ENCODE measurements at places on chromosomes 6 and 20.

GRCh38 chr6:56741472-56741871 is 98.8 kb upstream of the DST start:
- DNase-seq: no peak

- no peak for DNase-seq
Observed at GRCh38 chr20:50488236-50488806, 21.9 kb upstream of the PTPN1 start.

DNA sequence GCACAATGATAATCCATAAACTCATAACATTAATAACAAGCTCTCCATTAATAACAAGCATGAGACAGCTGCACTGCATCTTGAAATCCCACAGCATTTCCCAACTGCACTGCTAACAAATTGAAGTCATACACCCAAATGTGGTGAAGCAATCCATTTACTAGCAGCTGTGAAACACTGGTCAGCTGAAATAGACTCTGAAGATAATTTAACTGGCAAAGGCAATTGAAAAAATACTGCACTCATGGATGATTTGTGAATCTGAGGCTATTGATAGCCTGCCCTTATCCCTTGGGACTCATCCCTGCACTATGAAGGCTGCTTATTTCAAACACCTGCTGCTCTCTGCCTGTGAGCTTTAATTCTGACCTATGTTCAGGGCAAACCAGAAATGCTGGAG is 49.1 kb upstream of the PLCB1 start:
- no peak for DNase-seq

- no peak for DNase-seq
Observed at GRCh38 chr6:157443066-157443800, 62.2 kb downstream of the ZDHHC14 start.

GRCh38 chr20:38680500-38681306 is 43.6 kb upstream of the SLC32A1 start:
- DNase-seq: peak; percentile 65

GRCh38 chr20:34040300-34040995 is 46.7 kb downstream of the RALY start:
- DNase-seq: no peak

DNA sequence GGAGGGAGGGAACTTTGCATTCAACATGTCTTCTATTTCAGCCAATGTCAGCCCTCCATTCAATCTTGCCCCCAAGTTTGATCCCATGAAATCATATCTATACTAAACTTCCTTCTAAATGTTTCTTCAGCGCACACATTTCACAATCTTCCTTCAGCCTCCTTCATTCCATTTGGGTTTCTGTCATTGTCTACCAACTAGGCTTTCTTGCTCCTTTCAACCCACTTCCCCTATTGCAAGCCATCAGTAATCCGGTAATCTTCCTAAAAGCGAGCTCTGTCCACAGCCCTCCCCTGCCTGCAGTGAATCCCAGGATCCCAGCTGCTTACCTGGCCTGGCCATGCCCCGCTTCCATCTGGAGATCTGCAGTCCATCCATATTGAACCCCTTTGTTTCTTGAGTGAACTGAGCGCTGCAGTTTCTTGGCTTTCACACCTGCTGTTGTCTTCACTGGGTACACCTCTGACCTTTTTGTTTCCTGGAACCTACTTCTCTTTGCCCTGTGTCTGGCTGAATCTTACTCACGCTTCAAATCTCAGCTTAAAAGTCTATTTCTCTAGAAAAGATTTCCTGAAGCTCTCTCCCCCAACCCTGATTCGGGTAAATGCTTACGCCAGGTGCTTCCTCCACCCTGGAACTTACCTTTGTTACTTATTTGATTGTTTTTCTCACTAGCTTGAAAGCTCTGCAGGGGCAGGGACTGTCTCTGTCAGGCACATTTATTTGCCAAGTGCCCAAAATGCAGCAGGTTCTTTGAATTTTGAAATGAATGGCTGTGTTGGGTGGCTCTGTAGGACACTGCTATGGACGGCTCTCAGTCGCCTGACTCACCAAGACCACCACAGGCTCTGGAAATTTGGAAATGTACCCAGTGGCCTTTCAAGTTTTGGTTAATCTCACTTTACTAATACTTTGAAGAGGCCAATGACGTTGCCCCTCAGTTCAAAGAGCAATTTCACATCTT is 50.3 kb downstream of the ADTRP start:
- peak; percentile 45 for DNase-seq

GRCh38 chr20:25237610-25238318 is 10.1 kb upstream of the PYGB start:
- peak; percentile 53 for DNase-seq

DNA sequence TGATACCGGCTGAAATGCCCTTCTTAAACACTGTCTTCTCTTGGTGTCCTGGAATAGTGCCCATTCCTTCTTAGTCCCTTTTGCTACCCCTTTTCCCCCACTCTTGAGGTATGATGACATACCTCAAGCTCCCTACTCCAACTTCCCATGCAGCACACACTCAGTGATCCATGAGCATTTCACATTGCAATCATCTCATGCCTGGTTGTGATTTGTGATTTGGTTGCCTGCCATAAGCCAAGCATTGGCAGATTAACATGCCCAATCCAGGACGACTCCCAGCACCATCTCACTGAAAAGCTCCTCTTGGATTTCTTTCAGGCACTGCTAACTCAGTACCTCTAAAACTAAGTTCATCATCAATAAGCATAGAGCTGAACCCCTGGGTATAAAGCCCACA is 14.7 kb upstream of the PTPRA start:
- DNase-seq: no peak

- peak; percentile 72 for DNase-seq
Observed at GRCh38 chr6:107618672-107619071, 128.8 kb downstream of the SOBP start.

- no peak for DNase-seq
Observed at GRCh38 chr6:139296927-139297326, 5.1 kb upstream of the TXLNB start.

DNA sequence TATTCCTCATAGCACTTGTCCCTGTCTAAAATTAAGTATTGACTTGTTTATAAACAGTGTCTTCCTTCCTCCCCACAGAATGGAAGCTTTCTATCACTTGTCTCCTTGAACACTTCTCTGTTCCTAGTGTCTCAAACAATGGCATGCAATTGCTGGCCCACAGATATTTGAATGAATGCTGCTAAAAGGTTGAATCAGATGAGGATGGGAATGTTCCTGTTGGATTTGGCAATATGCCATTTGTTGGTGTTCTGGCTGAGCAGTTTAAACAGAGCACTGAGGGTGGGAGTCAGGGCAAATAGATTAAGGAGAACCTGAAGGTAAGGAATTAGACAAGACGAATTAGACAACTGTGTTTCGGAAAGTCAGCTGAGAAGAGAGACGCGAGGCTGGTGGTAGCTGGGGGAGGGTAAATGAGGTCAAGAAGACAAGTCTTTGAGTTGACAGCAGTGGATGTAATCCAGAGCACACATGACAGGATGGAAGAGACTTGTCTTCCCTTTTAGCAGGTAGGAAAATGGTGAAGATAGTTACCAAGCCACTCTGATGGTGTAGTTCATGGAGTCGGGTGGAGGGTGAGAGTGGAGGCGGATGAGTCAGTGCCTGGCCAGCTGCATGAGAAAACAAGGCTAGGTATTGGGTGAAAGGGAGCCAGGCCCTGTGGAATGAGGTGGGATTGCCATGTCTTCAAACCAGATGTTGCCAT is 58.3 kb upstream of the GNRH2 start:
- DNase-seq: no peak

DNA sequence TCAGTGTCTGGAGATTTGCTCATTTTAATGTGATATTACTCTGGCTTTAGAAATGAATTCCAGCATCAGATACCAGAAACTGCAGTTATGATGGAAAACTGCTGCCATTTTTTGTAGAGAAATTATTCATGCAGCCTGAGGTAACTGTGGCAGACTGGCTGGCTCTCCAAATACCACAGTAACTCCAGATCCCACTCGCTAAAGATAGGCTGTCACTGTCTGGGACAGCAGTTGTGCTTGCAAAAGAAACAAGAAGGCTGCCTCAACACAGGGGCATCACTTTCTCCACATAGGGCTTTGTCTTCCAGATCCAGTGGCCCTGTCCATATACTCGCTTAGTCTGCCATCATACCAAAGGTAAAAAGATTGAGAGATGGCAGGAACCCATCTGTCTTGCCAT is 52.7 kb downstream of the FAM184A start:
- no peak for DNase-seq

GRCh38 chr6:167491438-167492099 is 166.7 kb downstream of the TTLL2 start:
- no peak for DNase-seq

GRCh38 chr6:150813319-150813992 is 52.0 kb upstream of the MTHFD1L start:
- DNase-seq: no peak

DNA sequence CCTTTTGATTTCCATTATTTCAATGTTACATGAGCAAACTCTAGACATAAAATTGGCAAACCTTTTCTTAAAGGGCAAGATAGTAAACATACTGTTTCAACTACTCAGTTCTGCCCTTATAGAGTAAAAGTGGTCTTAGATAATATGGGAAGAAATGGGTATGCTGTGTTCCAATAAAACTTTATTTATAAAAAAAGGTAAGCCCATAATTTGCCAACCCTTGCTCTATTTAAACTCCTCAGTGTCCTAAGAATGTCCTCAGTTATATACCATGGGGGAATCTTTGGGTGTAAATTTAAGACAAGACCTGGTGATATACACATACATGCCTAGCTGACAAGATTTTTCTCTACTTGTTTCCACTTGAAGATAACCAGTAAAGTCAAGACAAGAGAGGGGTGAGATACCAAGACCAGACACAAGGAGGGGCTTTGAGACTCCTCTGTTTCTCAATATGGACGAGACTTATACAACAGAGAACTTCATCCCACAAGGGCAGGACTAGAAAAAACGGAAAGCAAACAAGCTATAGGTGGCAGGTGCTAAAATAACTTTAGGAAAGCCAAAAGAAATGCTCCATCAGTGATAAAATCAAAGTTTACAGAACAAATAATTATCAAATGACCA is 10.5 kb downstream of the SNX3 start:
- DNase-seq: no peak

DNA sequence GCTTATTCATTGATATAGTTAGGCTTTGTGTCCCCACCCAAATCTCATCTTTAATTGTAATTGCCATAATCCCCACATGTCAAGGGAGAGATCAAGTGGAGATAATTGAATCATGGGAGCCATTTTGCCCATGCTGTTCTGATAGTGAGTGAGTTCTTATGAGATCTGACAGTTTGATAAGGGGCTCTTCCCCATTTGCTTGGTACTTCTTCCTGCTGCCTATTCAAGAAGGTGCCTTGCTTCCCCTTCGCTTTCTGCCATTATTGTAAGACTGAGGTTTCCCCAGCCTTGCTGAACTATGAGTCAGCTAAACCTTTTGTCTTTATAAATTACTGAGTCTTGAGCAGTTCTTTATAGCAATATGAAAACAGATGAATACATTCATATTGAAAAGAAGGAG is 45.6 kb downstream of the CENPW start:
- DNase-seq: no peak

Measured in activated naive CD4-positive, alpha-beta T cell treated with anti-CD3 and anti-CD28 coated beads, Interleukin-2, amount 10 ng/mL, durations not matched to agents 7 days and 5 days (primary cell).